ENCODE measurements at places on chromosomes 4 and X. TPM values are rescaled to one million over a fixed set of nuclear protein-coding genes. Genes with fewer than 3 reads are reported as not detected.

INTU gene
- 29.0 TPM for total RNA-seq

RHOXF1 gene
- not detected for total RNA-seq

GPC4 gene
- 4.7 TPM for total RNA-seq

KLHL8 gene
- total RNA-seq = 88.3 TPM

TMPRSS11E gene
- not detected for total RNA-seq

IGFBP7 gene
- 42.0 TPM for total RNA-seq

GRID2 gene
- 30.7 TPM for total RNA-seq

HTN3 gene
- not detected for total RNA-seq

AMBN gene
- total RNA-seq = 0.25 TPM

UGT2A1 gene
- total RNA-seq = not detected

HOPX gene
- 58.0 TPM for total RNA-seq

CORIN gene
- 0.49 TPM for total RNA-seq

SOX3 gene
- total RNA-seq = 6.4 TPM

MBNL3 gene
- total RNA-seq = 2.2 TPM

CT55 gene
- not detected for total RNA-seq

TEX13D gene
- total RNA-seq = under 0.01 TPM

BGN gene
- total RNA-seq = 4.4 TPM

AWAT2 gene
- total RNA-seq = not detected

AKAP17A gene
- total RNA-seq = 9.8 TPM

NPY2R gene
- 11.8 TPM for total RNA-seq

XAGE2 gene
- total RNA-seq = not detected

NDNF gene
- 6.6 TPM for total RNA-seq

TLR8 gene
- total RNA-seq = under 0.01 TPM

FOXR2 gene
- not detected for total RNA-seq

MUC7 gene
- not detected for total RNA-seq

HSFX4 gene
- not detected for total RNA-seq

SLC49A3 gene
- 0.49 TPM for total RNA-seq

ZCCHC18 gene
- 21.6 TPM for total RNA-seq

OTUD6A gene
- not detected for total RNA-seq

RBMXL3 gene
- not detected for total RNA-seq

SSX4 gene
- not detected for total RNA-seq

MAPK10 gene
- 163 TPM for total RNA-seq

NSG1 gene
- 253 TPM for total RNA-seq

ZNF280C gene
- total RNA-seq = 8.4 TPM

USP17L21 gene
- not detected for total RNA-seq

CFP gene
- total RNA-seq = 0.49 TPM

CYTL1 gene
- total RNA-seq = 0.49 TPM

CXCL3 gene
- not detected for total RNA-seq

FAM133A gene
- 1.2 TPM for total RNA-seq

ATP2B3 gene
- total RNA-seq = 7.1 TPM

SLC35A2 gene
- total RNA-seq = 7.1 TPM

EOLA2 gene
- 13.5 TPM for total RNA-seq

GABRA4 gene
- 22.4 TPM for total RNA-seq

CAPN6 gene
- under 0.01 TPM for total RNA-seq

SLC9A7 gene
- 26.1 TPM for total RNA-seq

All from temporal lobe (tissue), 4 donors.